Fibroblast of lung (primary cell): ENCODE measurements at places on chromosomes 16 and 17. TPM values are rescaled to one million over a fixed set of nuclear protein-coding genes. Genes with fewer than 3 reads are reported as not detected.

GRCh38 chr17:50471009-50471905, 2.6 kb upstream of the CHAD start:
- no peak overlapping the region for H3K27ac ChIP-seq
- peaks cover 23% of the 10 kb centered on the region for H3K27me3 ChIP-seq
- H3K4me1 ChIP-seq = no peaks in the 10 kb centered on the region
- H3K4me3 ChIP-seq = no peak overlapping the region

- peak; percentile 10 for DNase-seq
- H3K4me1 ChIP-seq = no peaks in the 10 kb centered on the region
- peak overlapping the region; percentile 78 for H3K4me3 ChIP-seq
- peak overlapping the region; percentile 98 for H3K27ac ChIP-seq
- H3K27me3 ChIP-seq = no peaks in the 10 kb centered on the region
These were observed 511 bp upstream of the LIG3 start for GRCh38 chr17:34979650-34980352.

GRCh38 chr17:2692781-2693135, 18.8 kb downstream of the CLUH start:
- peaks cover 18% of the 10 kb centered on the region for H3K36me3 ChIP-seq
- H3K27me3 ChIP-seq = no peaks in the 10 kb centered on the region
- no peak overlapping the region for H3K27ac ChIP-seq
- no peaks in the 10 kb centered on the region for H3K4me1 ChIP-seq
- H3K4me3 ChIP-seq = no peak overlapping the region

GRCh38 chr17:12395733-12396354, 269.8 kb upstream of the MYOCD start:
- no peaks in the 10 kb centered on the region for H3K36me3 ChIP-seq
- H3K27ac ChIP-seq = no peak overlapping the region
- no peak overlapping the region for H3K4me3 ChIP-seq
- DNase-seq = no peak
- no peaks in the 10 kb centered on the region for H3K27me3 ChIP-seq

DNA sequence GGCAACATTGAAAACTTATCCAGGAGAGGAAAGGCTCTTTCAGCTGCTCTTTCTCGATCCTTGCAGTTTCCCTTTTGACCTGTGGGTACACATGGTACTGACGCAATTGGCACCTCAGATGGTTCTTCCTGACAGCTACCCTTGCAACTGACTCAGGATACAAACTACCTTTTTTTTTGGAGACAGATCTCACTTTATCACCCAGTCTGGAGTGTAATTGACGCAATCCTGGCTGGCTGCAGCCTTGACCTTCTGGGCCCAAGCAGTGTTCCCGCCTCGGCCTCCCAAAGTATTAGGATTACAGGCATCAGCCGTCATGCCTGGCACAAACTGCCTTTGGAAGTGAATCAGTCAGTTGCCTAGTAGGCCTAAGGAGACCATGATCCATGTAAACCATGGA, 607.2 kb downstream of the WWOX start:
- no peaks in the 10 kb centered on the region for H3K36me3 ChIP-seq
- no peaks in the 10 kb centered on the region for H3K27me3 ChIP-seq
- no peak overlapping the region for H3K4me3 ChIP-seq
- DNase-seq = no peak
- H3K4me1 ChIP-seq = no peaks in the 10 kb centered on the region

GRCh38 chr16:57184887-57185445, 873 bp downstream of the PSME3IP1 start:
- H3K27me3 ChIP-seq = no peaks in the 10 kb centered on the region
- H3K4me1 ChIP-seq = peaks cover under 1% of the 10 kb centered on the region
- no peaks in the 10 kb centered on the region for H3K36me3 ChIP-seq
- H3K27ac ChIP-seq = peak overlapping the region; percentile 91
- DNase-seq = no peak

TPSG1 gene
- polyA plus RNA-seq = not detected in 2 replicates

CENPV gene
- polyA plus RNA-seq = 25.1 and 43.7 TPM in 2 replicates
